A549 treated with Hydrocortisone at 1 μM for 4 hours (cell line): ENCODE measurements at places on chromosomes 6 and 20. TPM values are rescaled to one million over a fixed set of nuclear protein-coding genes. Genes with fewer than 3 reads are reported as not detected.

The HEY2 gene
- 0.05 to 0.07 TPM (median 0.06 TPM) in 3 of 5 replicates, not detected in the others for total RNA-seq

The TUBB2B gene
- total RNA-seq = 12.7 to 15.3 TPM (median 14.7 TPM) in 5 replicates

The NMBR gene
- total RNA-seq = not detected in 5 replicates

The TRIM15 gene
- total RNA-seq = not detected in 5 replicates

The APOM gene
- total RNA-seq = 2.9 to 3.8 TPM (median 3.4 TPM) in 5 replicates

The TRIM40 gene
- total RNA-seq = not detected in 5 replicates

The SLC35F1 gene
- 0.03 TPM in 1 of 5 replicates, not detected in the others for total RNA-seq

The PRELID3B gene
- total RNA-seq = 53.6 to 74.2 TPM (median 62.1 TPM) in 5 replicates

The PRKN gene
- total RNA-seq = 0.03 to 0.08 TPM in 2 of 5 replicates, not detected in the others

The RNF144B gene
- 0.12 to 0.68 TPM (median 0.42 TPM) in 5 replicates for total RNA-seq

The MRPS26 gene
- 102 to 153 TPM (median 148 TPM) in 5 replicates for total RNA-seq

The SSTR4 gene
- total RNA-seq = 0.32 to 0.60 TPM (median 0.49 TPM) in 5 replicates

The SLC17A1 gene
- total RNA-seq = not detected in 5 replicates
